Activated CD8-positive, alpha-beta memory T cell treated with anti-CD3 and anti-CD28 coated beads for 1 hour (primary cell): ENCODE measurements at places on chromosomes 5 and 9.

GRCh38 chr9:99340281-99340680, 118.2 kb downstream of the SEC61B start:
- DNase-seq: no peak

- DNase-seq: no peak
Measured at GRCh38 chr5:132641241-132641723, 16.7 kb upstream of the IL13 start.

GRCh38 chr5:179263391-179264052, 81.7 kb downstream of the ADAMTS2 start:
- no peak for DNase-seq

DNA sequence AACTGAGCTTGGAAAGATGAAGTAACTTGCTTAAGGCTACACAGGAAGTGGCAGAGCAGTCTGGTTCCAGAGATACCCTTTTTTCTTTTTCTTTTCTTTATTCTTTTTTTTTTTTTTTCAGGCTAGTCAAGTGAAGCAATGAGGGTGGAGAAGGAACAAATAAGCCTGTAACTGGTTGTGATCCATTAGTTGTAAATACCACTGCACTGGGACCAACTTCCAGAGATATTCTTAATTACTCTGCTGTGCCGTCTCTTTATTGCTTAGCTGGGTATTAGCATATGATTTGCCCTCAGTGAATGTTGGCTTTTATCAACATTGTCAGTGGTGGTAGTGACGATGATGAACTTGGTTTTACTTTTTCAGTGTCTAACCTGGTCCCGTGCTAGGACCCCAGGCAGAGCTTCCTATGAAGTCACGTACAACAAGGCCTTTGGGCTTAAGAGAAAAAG, 26.7 kb downstream of the LNPEP start:
- DNase-seq: no peak

GRCh38 chr9:128729302-128729701, 5.4 kb upstream of the ZDHHC12 start:
- DNase-seq: no peak

- no peak for DNase-seq
Measured at GRCh38 chr5:2267991-2268390, 385.3 kb upstream of the IRX4 start.

- no peak for DNase-seq
Measured at GRCh38 chr9:2132484-2133082, 117.4 kb downstream of the SMARCA2 start.

- no peak for DNase-seq
Measured at GRCh38 chr9:82454509-82455190, 466.1 kb downstream of the SPATA31D1 start.

GRCh38 chr9:132234535-132234934, 72.7 kb downstream of the NTNG2 start:
- DNase-seq: no peak

- DNase-seq: no peak
Measured at GRCh38 chr5:34487159-34487879, 168.8 kb upstream of the RAI14 start.

- no peak for DNase-seq
Measured at GRCh38 chr5:71471193-71471592, 15.7 kb downstream of the BDP1 start.

- no peak for DNase-seq
Measured at GRCh38 chr5:53879708-53880323, 319.4 kb downstream of the NDUFS4 start.

DNA sequence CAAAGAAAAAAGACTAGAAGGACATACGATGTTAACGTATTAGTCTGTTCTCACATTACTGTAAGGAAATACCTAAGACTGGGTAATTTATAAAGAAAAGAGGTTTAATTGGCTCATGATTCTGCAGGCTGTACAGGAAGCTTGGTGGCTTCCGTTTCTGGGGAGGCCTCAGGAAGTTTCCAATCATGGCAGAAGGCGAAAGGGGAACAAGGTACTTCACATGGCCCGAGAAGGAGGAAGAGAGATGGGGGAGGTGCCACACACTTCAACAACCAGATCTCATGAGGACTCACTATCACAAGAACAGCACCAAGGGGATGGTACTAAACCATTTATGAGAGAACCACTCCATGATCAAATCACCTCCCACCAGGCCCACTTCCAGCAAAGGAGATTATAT, 110.1 kb downstream of the CARTPT start:
- DNase-seq: no peak

DNA sequence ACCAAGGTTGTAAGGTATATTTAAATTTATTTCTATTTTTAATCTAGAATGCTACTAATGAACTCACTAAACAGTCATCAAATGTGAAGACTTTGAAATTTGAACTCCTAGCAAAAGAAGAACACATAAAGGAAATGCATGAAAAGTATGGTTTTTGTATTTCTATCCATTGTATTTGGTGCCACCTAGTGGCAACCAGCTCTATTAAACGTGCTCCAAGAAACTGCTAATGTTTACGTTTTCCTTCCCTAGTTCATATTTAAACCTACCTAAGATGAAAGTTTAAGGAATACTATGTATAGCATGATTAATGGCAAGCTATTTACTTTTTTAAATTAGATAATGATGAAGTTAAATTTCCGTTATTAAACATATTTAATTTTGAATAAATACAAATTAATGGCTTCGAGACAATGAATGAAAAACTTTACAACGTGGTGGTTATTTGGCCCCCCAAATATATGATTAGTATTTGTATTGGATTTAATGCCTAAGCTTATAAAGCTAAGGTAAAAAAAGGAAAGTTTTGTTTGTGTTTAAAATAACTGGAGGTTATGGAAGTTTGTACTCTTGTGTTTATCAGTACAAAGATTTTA, 115.9 kb upstream of the SH3GL2 start:
- no peak for DNase-seq

- DNase-seq: no peak
Measured at GRCh38 chr9:126752881-126753670, 51.8 kb upstream of the ZBTB43 start.

- no peak for DNase-seq
Measured at GRCh38 chr9:16143947-16144890, 591.4 kb downstream of the CCDC171 start.

DNA sequence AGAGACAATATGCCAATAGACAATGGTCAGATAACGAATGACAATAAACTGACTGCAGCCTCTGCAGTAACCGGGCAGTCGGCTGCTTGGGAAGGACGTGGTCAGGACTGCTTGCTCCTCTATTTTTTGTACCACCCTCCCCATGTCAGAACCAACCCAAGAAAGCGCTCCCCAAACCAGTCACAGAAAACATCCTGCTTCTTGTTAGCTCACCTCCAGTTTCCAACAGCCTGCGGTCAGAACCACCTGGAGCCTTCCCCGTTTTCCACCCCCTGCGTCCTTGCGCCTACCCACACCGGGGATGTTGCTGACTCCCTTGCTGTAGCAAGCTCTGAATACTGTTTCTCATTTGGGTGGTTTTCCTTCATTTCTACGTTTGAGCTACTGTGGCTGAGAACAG, 1.7 kb upstream of the MRNIP start:
- no peak for DNase-seq

GRCh38 chr9:98958271-98958984, 14.7 kb downstream of the COL15A1 start:
- no peak for DNase-seq
